ENCODE measurements at places on chromosomes 12 and 14.

- peak; percentile 41 for DNase-seq
These were observed 202.8 kb downstream of the TTC8 start for GRCh38 chr14:89027097-89027740.

DNA sequence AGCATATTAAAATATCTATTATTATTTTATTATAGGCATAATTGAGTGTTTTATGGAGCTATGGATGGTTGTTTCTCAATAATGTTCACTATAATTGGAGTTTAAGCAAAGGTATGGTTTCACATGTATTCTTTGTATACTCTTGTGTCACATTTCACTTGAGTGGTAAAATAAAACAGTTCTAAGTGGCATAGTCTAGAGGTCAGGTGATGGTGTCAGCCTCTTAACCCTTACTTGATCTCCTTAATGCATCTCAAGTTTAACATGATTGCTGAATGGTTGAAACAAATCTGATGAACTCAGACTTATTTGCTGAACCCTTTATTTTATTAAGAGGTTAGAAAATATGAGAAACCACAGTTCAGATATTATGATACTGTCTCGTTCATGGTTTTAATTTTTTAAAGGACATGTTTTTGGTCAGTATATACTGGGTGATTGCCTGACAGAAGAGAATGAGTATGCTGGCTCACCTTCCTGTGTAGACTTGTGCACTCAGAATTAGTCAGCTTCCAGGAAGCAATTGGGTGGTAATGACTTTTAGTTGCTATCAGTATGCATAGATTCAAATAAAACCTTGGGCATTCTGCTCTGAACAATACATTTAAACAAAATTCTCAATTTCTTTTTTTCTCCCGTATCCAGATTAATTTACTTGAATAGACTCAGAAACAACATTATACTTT is 464.6 kb downstream of the PCNX1 start:
- no peak for DNase-seq

DNA sequence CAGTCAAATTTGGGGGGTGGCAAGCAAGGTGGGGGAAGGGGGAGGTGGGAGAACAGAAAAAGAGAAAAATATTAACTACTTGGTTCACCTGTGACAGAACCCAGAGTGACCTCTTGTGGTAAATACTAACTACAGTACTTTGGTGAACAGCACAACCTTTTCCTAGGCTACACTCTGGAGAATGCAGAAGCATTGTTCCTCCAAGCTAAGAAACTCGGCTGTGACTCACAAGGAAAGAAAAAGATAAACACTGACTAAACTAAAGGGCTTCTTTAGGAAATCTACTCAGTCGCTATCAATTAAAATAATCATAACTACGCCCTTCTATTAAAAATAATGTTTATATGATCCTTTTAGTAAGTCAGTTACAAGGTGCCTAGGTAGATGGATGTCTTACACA is 5.4 kb downstream of the KCNH5 start:
- no peak for DNase-seq

DNA sequence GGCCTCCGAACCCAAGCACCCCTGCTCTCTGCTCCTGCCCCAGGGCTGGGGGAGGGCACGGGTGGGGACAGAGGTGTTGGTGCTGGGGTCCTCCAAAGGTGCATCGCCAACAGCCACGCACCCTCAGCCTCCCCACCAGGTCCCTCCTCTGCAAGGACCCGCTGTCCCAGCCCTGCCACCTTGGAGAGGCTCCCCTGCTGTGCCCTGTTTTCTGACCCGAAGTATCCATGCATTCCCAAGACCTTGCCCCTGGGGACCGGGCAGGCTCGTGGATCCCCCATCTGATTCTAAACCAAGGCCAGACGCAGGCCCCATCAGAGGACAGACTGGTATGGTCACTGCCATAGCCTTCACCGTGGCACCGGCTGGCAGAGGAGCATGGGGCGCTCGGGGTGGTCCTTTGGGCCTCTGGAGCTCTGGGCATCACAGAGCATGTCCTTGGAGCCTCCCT is 22.7 kb upstream of the BEGAIN start:
- DNase-seq: no peak

DNA sequence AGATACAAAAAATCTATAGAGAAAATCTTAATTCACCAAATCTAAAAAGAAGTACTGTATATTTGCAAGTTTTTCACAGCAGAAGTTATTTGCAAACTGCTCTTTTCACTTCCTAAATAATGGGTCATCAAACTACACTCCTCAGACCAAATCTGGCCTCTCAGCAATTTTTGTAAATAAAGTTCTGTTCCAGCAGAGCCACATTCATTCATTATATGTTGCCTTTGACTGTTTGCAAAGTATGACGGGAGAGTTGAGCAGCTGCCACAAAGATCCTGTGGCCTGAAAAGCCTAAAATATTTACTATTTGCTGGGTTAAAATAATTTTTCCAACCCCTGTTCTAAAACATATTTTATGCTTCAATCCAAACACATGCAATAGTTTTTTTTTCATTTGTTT is 1222.3 kb upstream of the SEL1L start:
- no peak for DNase-seq
